ENCODE measurements at places on chromosomes 5 and 9.

- DNase-seq, result no peak
These were observed 213.3 kb downstream of the IRX2 start for GRCh38 chr5:2538169-2538568.

DNA sequence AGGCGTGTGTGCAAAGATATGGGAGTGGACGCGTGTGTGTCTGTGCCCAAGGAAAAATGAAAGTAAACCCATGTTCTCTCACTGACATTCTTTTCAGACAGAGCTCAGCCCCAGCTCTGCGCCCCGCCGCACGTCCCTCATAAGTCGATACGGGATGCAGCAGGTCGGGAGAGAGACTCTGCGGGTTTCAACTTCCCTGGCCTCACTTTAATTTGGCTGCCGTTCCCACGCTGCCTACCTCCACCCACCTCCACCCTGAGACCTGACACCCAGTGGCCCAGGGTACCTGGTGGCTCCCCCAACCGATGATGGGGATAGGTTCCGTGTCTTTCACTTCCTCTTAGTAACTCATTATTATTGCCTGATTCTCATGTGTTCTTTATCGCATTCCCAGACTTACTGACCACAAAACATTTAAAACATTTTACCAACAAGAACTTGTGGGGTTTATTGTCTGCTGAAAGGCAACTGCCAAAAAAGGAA is 19.4 kb downstream of the LHX2 start:
- no peak for DNase-seq

GRCh38 chr5:85168474-85168873 is 783.8 kb upstream of the EDIL3 start:
- DNase-seq, result no peak

DNA sequence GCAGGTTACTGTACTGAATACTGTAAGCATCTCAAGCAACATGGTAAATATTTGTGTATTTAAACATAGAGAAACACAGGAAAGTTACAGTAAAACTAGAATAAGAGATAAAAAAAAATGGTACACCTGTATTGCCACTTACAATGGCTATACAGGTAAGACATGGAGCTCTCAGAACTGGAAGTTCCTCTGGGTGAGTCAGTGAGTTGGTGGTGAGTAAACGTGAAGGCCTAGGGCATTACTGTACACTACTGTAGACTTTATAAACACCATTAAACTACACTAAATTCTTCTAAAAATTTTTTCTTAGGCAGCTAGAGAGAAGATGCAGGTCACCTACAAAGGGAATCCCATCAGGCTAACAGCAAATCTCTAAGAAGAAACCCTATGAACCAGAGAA is 872.9 kb downstream of the TAF11L14 start:
- no peak for DNase-seq

DNA sequence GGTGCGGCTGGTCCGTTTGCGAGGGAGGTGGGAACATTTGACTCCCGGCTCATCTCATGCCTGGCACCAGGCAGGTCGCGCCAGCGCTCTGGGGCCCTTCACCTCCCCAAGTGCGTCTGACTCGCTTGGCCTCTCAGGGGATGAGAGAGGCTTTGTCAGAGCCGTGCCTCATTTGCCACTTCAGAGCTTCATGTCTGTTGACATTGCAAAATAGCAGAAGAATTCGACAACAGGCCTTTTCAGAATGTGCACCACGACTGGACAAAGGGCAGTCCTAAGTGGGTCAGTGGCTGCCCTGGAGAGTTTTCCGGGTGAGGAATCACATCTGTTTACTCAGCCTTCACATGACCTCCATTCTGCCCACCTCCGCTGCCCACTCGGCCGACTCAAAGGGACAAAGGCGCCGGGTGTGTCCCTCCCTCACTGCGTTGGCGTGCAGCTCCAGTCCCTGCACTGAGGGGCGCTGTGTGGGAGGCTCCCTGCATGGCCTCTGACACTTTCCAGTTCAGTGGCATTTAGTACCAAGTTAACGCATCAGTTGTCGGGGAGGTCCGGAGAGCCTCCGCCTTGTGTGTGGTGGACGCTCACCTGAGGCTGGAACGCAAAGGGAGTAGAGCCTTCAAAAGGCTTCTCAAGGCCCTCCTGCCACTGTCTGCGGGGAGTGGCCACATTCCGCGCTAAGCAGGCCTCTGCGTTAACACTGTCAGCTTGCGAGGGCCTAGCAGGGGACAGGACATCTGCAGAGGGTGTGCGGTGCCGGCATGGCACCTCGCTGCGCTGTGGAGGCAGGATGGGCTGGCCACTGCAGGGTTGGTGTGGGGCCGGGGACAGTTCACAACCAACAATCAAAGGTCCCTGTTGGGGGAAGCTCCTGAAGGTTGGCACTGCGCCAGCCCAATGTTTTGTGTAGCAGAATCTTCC is 171.5 kb downstream of the NXNL2 start:
- no peak for DNase-seq
